ENCODE measurements at places on chromosomes 1 and 21.
A peak's percentile ranks its signal among the peaks of the same experiment; 100 is the strongest.

GRCh38 chr1:205983925-205984725 lies 19.1 kb downstream of the RAB7B start:
- no peaks in the 10 kb centered on the region for H3K4me1 ChIP-seq
- H3K4me3 ChIP-seq = no peak overlapping the region
- H3K27me3 ChIP-seq = peaks cover 5% of the 10 kb centered on the region

- no peaks in the 10 kb centered on the region for H3K27me3 ChIP-seq
- DNase-seq = no peak
- H3K36me3 ChIP-seq = no peaks in the 10 kb centered on the region
- H3K4me1 ChIP-seq = peaks cover 9% of the 10 kb centered on the region
- H3K4me3 ChIP-seq = no peak overlapping the region
- H3K27ac ChIP-seq = no peak overlapping the region
Observed at GRCh38 chr1:229195246-229195645, 75.7 kb upstream of the RAB4A start.

DNA sequence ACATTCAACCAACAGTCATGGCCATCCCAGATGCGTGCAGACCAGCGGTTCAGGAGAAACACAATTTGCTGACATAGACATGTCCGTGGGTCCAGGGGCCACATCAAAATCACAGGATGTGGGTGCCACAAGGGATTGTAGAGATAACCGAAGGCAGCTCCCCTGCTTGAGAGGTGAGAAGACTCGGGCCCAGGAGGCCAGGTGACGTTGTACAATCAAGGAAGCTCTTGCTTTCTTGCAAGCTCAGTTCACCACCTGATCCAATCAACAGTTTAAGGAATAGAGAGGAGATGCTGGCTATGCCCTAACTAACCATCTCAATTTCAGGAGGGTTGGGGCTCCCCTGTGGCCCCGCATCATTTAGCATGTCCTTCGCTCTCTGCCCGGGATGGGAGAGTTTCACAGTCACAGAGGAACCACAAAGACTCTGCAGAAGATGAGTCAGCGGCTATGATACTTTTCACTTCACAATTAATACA lies 19.5 kb downstream of the UBASH3A start:
- DNase-seq = no peak
- H3K4me1 ChIP-seq = peaks cover 81% of the 10 kb centered on the region
- peaks cover 76% of the 10 kb centered on the region for H3K36me3 ChIP-seq
- peak overlapping the region; percentile 84 for H3K27ac ChIP-seq

DNA sequence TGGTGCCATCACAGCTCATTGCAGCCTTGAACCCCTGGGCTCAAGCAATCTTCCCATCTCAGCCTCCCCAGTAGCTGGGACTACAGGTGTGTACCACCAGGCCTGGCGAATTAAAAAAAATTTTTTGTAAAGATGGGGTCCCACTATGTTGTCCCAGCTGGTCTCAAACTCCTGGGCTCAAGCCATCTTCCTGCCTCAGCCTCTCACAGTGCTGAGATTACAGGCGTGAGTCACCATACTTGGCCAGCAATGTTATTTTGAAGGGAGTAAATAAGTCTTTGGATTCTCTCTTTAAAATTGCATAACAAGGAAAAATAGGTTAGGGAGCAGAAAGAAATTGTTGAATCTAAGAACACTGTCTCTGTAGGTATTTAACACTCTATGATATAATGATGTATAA lies 111.3 kb downstream of the RPS6KC1 start:
- H3K4me1 ChIP-seq = no peaks in the 10 kb centered on the region
- no peak overlapping the region for H3K27ac ChIP-seq
- H3K4me3 ChIP-seq = no peak overlapping the region
- no peaks in the 10 kb centered on the region for H3K27me3 ChIP-seq
- DNase-seq = no peak

DNA sequence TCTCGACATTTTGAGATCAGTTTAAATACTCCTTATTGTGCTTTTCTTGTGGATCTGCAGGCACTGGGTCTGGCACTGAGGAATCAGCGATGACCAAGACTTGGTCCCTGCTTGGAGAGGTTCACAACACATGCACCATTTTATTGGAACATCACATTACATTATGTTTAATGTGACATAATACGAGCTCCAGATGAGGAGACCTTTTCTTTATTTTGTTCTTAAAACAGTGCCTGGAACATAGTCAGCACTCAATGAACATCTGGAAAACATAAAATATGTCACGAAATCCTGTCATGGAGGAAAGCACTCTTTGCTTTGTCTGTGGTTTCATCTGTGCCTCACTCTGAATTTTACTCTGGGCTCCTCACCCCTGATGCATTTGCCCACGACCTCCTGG lies 110.7 kb downstream of the ST6GALNAC3 start:
- H3K36me3 ChIP-seq = no peaks in the 10 kb centered on the region
- no peaks in the 10 kb centered on the region for H3K27me3 ChIP-seq
- DNase-seq = no peak
- H3K4me3 ChIP-seq = no peak overlapping the region
- no peak overlapping the region for H3K27ac ChIP-seq

DNA sequence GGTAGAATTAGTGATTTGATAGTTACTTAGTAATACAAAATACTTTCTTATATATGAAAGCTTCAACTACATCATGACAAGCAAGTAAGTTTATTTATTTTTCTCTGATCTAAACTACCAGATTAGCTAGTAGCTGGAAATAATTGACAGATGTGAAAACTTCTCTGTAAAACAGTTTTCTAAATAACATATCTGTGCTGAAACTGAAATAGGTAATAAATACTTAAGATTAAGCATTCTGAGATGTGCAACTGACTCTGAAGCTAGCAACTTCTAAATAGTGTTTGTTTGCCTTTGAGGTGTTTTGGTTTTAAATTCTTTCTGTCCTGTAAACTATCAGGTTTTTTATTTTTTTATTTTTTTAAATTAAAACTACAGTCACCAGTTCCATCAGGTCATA lies 18.5 kb upstream of the LHX8 start:
- H3K27me3 ChIP-seq = no peaks in the 10 kb centered on the region
- H3K4me3 ChIP-seq = no peak overlapping the region
- no peak for DNase-seq
- H3K27ac ChIP-seq = no peak overlapping the region
- H3K4me1 ChIP-seq = no peaks in the 10 kb centered on the region

DNA sequence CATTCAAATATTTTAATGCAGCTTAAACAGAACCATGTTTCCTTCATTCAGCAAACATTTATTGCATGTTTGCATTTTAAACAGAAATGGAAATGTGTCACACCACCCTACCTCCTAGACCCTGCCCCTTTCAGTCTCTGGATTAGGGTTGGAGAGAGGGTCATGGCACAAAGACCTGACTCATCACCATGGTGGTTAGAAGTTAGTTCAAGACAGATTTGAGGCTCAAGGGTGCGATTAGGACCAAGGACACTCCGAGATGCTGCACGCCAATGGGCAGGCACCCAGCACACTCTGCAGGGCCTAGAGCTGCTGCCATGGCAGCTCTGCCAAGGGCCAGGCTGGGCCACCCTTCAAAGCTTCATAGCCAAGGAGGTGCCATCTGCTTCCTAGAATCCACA lies 86.9 kb downstream of the NAV1 start:
- peaks cover 5% of the 10 kb centered on the region for H3K27me3 ChIP-seq
- H3K4me1 ChIP-seq = no peaks in the 10 kb centered on the region
- no peaks in the 10 kb centered on the region for H3K36me3 ChIP-seq
- H3K4me3 ChIP-seq = no peak overlapping the region

GRCh38 chr1:205667909-205668643 lies 12.2 kb downstream of the SLC45A3 start:
- no peak for DNase-seq
- H3K27ac ChIP-seq = no peak overlapping the region
- H3K36me3 ChIP-seq = no peaks in the 10 kb centered on the region
- no peaks in the 10 kb centered on the region for H3K4me1 ChIP-seq
- H3K27me3 ChIP-seq = no peaks in the 10 kb centered on the region
- H3K4me3 ChIP-seq = no peak overlapping the region

GRCh38 chr1:114310695-114311271 lies 157.1 kb upstream of the SYT6 start:
- H3K36me3 ChIP-seq = no peaks in the 10 kb centered on the region
- no peaks in the 10 kb centered on the region for H3K4me1 ChIP-seq
- H3K27ac ChIP-seq = no peak overlapping the region
- H3K4me3 ChIP-seq = no peak overlapping the region
- no peaks in the 10 kb centered on the region for H3K27me3 ChIP-seq

GRCh38 chr1:234555390-234556024 lies 54.5 kb downstream of the IRF2BP2 start:
- no peak for DNase-seq
- H3K4me3 ChIP-seq = no peak overlapping the region
- no peak overlapping the region for H3K27ac ChIP-seq
- H3K27me3 ChIP-seq = peaks cover 9% of the 10 kb centered on the region
- no peaks in the 10 kb centered on the region for H3K4me1 ChIP-seq

GRCh38 chr1:117638141-117638540 lies 32.3 kb downstream of the TENT5C start:
- DNase-seq = no peak
- no peak overlapping the region for H3K27ac ChIP-seq
- H3K4me1 ChIP-seq = no peaks in the 10 kb centered on the region
- no peak overlapping the region for H3K4me3 ChIP-seq
- H3K27me3 ChIP-seq = no peaks in the 10 kb centered on the region
- H3K36me3 ChIP-seq = no peaks in the 10 kb centered on the region

Measured in T-cell (primary cell).